ENCODE measurements at places on chromosomes 6 and 20.

DNA sequence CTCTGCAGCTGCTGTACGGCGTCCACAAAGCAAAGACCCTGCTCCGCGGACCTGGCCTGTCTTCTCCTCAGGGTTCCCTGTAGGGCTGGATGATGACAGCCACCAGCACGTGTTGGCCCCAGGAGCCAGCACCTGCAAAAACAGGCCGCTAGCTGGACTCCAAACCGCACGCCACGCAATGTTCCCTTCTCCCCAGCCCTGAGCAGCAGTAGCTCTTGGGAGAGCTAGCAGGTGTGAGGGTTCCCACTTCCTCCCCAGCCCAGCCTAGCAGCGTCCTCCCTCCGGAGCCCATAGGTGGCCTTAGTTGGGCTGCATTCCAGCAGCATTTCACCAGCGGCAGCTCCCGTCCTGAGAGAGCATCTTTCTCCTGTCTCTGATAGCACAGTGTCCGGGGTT is 42.3 kb downstream of the DACT2 start:
- DNase-seq: no peak

DNA sequence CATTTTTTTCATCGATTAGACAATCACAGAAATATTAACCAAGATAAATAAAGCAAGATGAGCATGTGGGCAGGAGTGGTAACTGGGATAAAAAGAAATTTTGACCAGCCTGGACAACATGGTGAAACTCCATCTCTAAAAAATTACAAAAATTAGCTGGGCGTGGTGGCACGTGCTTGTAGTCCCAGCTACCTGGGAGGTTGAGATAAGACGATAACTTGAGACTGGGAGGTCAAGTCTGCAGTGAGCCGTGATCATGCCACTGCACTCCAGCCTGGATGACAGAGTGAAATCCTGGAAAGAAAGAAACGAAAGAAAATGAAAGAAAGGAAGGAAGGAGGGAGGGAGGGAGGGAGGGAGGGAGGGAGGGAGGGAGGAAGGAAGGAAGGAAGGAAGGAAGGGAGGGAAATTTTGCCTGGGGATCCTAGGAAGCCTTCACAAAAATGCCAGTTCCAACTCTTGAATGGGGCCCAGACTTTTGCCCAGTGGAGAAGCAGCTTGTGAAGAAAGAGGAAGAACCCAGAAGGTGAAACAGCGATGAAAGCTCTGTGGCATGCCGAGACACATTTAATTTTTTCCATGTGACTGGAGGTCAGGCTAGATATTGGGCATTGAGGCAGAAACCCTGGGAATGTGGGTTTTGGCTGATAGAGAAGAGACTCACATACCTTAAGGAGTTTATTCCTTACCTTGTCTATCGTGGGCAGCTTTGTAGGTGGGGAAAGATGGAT is 20.3 kb downstream of the CCDC170 start:
- no peak for DNase-seq

- DNase-seq: peak; percentile 75
Observed at GRCh38 chr20:44642203-44643153, 9.0 kb downstream of the ADA start.

DNA sequence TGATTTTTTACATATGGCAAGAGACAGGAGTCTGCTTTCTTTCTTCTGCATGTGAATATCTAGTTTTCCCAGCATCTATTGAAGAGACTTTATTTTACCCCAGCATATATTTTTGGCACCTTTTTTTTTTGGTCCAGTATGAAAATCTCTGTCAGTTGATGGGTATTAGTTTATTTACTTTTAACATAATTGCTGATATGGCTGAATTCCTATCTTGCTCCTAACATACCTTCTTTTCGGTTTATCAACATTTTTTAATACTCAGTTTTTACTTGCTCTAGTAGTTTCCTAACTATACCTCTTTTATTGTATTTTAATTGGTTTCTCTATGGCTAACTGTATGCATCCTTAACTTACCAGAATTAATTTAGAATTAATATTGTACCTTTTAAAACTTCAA is 77.5 kb upstream of the PDE7B start:
- DNase-seq: no peak

DNA sequence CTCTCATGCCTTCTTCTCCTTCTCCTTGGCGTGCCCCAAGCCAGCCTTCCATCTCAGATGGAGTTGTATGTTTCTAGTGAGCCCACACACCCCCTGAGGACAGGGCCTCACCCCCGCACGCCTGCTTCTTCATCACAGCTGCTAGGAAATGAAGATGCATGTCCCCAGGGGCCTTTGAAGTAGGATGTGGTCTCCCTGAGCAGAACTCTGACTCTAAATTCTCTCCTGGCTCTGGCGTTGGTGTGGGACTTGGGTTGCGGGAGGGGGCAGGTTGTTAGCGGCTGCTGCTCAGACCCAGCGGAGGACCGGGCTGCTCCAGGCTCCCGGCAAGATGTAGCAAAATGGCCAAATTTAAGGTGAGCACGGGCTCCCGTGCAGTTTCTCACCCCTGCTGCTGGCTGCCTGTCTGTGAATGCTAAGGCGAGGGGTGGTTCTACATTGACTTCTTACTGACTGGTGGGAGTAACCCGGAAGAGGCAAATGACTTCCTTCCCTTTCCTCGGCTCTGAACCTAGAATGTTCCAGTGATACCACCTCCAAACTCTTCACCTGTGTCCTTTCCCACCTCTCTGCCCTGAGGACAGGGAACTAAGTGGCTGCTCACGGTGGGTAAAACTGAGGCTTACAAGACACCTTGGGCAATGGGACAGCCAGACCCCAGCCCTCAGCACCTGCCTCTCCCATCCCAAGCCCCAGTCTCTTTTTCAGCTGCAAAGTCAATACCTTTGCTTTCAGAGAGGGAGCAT is 8.8 kb downstream of the SYNJ2 start:
- no peak for DNase-seq

DNA sequence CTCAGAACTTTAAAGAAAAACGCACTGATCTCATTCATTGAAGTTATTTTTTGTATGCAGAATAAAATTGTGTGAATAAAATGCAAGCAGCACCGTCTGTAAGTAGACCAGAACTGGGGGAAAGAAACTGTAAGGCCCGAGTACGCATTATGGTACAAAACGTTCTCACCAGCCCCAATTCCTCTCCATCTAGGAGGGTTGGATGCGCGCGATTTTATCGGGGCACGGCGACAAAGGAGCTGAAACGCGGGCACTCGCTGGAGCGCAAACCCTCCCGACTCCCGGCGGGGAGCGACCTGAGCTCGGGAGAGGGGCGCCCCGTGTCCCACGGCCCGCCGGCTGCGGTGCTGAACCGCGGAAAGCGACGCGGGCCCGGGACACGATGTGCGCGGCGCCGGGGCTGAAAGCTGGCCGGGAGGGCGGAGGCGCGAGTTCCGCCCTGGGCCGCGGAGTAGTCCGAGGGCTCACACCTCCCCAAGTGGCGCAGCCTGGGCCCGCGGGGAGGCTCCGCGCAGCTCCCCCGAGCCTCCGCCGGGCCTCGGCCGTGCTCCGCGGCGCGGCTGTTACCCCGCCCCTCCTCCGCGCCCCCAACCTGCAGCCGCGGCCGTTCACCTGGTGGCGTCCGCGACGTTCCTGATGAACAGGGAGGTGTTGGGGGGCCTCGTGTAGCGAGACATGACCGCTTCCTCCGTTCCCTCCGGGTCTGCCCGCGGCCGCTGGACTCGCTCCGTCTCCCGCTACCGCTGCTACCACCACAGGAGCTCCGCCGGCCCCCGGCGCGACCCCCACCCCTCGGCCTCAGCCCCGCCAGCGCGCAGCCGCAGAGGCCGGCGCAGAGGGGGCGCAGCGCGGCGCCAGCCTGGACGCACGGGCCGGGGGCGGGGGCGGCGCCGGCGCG is at the start of gene SRSF12:
Gene SRSF12, minus strand, starts transcription at position 861 of the 898 bp plus-strand sequence. Its CDS starts 184 bp downstream, at position 677.
- DNase-seq: no peak

DNA sequence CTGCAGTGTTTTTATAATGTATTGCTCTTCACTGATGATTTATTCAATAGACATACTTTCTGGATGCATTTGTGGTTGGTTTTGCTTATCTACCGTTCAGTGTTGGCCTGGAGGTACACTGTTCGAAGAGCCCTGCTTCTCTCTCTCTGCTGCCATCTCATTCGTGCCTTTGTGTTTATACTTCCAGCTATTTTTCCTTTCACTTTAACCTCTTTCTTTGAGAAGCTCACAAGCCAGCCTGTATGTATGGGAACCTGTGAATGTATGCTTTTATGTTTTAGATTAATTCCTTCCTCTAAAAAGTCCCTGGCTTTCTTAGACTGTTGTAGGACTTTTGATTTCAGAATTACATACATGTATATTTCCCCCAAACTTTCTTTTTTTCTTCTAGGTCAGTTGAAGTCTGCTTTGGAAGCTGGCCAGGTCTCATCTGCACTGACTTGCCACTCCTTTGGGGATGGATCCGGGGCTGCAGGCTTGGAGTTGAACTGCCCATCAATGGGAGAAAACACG is 83.0 kb downstream of the SCAND1 start:
- DNase-seq: no peak

DNA sequence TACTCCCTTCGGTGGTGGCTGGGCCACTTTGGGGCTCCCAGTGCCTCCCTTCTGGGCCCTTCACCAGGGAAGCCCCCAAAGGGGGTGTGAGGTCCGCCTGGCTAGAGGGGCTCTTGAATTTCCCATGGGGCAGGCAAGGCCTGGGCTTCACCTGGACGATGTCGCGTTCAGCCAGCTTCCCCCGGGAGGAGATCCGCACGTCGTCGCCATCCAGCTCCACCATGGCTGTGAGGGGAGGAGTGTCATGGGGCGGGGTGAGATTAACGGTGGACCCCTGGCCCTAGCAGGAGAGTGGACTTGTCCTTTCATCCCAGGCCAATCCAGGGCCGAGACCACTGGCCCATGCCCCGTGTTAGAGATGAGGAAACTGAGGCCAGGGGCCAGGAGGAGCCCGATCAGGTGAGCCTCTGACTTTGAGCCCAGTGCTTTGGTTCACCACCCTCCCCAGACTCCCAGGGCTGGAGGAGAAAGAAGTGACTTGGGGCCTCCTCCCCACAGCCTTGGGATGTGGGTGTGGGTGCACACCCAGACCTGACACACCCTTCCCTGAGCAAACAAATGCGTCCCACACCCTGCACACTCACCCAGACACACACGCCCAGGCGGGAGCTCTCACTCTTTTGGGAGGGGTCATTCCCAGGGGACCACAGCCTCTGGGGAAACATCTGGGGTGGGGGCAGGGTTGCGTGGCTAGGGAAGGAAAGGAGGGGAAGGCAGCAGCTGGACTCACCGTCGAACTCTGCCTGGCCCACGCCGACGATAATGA is 46.1 kb downstream of the RAB44 start:
- DNase-seq: no peak

DNA sequence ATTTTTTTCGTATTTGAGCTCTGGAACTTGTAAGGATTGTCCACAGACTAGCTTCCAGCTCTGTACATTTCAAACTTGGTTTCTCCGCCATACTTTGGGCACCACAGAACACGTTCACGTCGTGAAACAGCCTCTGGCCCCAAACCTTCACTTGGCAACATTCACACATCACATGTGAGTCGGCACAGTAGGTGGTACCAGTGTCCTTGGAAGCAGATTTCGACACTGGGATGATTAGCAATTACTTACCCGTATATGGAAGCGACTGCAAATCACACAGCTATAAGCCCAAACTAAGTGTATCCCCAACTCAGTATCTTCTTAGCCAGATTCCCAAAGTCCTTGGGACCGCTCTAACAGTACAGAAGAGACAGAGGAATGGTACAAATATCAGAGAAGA is 60.2 kb downstream of the MAFB start:
- no peak for DNase-seq

- no peak for DNase-seq
Observed at GRCh38 chr6:41291717-41292116, 5.2 kb upstream of the TREM1 start.

GRCh38 chr6:106417572-106418147 is 57.1 kb downstream of the CRYBG1 start:
- DNase-seq: no peak

DNA sequence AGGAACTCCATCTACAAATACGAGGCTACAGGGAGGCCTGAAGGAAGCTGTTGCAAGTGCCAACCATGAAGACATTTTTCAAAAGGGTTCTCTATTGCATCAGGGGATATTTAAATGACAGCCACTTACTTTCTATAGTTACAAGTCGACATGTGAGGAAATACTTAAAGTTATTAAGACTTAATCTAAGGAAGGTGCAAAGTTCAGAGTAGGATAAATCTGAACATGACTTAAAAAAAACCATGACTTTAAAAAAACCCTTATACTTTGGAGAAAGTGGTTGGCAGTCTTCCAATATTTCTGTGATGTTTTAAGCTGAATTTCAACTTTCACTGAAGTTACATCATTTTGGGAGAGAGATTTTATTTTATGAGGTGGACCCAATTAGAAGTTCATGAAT is 56.3 kb upstream of the EMILIN3 start:
- DNase-seq: no peak

DNA sequence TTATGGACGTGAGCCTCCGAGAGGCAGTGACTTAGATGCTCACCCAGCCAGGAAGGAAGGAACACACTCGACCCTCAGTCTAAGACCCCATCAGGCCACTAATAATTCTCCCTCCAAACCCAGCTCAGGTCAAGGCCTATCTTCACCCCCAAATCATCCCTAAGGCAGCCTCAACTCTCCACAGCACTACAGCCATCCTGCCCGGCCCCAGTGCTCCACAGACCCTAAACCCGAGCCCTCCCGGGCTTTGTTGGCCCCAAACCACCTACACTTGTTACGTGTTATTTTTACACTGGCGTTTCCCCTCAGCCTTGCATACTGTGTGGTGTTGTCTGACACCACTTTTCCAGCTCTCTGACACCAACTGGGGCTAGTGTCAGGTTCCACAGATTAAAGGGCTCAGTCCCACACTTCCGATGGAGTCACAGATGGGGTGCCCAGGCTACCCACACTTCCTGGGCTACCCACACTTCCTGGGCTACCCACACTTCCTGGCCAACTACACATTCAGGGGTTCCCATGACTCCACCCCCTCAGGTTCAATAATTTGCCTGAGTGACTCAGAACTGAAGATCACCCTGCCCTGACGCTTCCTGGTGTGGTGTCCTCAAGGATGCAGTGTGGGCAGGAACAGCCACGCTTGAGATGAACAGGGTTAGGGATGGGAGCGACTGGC is 25.3 kb downstream of the RBCK1 start:
- no peak for DNase-seq

DNA sequence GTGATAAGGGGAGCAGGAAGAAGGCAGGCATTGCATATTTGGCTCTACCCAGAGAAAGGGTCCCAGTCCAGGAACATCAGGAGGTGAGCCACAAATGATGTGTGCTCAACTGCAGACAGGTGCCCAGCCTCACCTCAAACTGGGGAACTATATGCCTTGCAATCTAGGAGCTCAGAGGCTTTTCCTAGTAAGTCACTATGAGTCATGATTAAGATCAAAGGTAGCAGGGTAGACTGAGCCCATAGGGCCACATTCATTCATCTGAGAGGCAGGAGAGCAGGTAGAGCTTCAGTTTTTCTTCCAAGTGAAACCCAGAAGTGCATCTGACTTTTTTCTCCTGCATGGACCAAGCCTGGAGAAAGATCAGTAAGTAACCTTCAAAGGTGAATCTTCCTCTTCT is 31.3 kb downstream of the MARCKS start:
- DNase-seq: no peak

- DNase-seq: no peak
Observed at GRCh38 chr6:163376187-163376586, 38.3 kb upstream of the QKI start.
